ENCODE measurements at places on chromosomes 13 and 19. TPM values are rescaled to one million over a fixed set of nuclear protein-coding genes. Genes with fewer than 3 reads are reported as not detected.

GRCh38 chr19:45474606-45475521 is 7.1 kb downstream of the FOSB start:
- peaks cover 21% of the 10 kb centered on the region for H3K27me3 ChIP-seq
- peak; percentile 65 for DNase-seq
- H3K36me3 ChIP-seq = no peaks in the 10 kb centered on the region
- no peak overlapping the region for H3K27ac ChIP-seq
- peaks cover 42% of the 10 kb centered on the region for H3K4me1 ChIP-seq

ZNF66 gene
- 0.95 TPM for polyA plus RNA-seq

- no peak for DNase-seq
- no peak overlapping the region for H3K27ac ChIP-seq
- peak overlapping the region; percentile 65 for H3K4me3 ChIP-seq
- H3K4me1 ChIP-seq = peaks cover 35% of the 10 kb centered on the region
These were observed 7.1 kb upstream of the EML2 start for GRCh38 chr19:45646345-45646698.

DNA sequence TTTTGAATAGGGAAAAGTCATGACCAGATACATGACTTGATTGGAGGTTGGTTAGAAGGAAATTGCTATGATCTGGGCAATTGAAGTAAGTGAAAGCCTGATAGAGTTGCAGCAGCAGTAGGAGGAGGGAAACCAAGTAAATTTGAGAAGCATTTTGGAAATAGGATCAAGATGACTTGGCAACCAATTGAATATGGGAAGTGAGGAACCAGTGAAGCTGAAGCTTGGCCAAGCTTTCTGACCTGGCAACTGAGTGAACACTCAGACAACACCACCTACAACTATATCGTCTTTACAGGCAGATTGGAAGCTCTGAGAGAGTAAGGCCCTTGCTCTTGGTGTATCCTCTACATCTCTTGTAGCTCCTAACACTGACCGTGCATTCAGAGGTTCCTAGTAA is 16.2 kb upstream of the KATNAL1 start:
- H3K4me3 ChIP-seq = no peak overlapping the region
- H3K27ac ChIP-seq = no peak overlapping the region
- no peaks in the 10 kb centered on the region for H3K4me1 ChIP-seq
- no peaks in the 10 kb centered on the region for H3K27me3 ChIP-seq
- DNase-seq = no peak

ZNF814 gene
- 2.5 TPM for polyA plus RNA-seq

Measured in CD14-positive monocyte (primary cell).